ENCODE measurements at places on chromosomes 2 and 18.

- no peak for DNase-seq
Measured at GRCh38 chr18:38572554-38573111, 1007.0 kb upstream of the CELF4 start.

- DNase-seq: no peak
Measured at GRCh38 chr18:5250603-5251002, 44.9 kb downstream of the ZBTB14 start.

DNA sequence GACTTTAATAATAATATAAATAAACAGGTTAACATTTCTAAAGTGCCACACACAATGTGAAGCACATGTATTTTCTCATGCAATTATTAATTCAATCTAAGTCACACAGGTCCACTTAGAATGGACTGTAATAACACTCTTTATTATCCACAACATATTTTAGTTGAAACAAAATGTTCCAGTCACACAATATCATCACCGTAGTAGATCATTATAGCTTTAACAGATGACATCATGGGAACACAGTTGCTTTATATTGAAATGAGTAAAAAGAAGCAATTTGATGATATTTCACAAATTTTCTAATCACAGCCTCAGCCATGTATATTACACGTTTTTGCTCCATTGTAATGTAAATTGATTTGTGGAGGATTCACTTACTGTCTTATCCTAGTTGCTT, 266.3 kb downstream of the MEIS1 start:
- no peak for DNase-seq

- DNase-seq: no peak
Measured at GRCh38 chr2:11069566-11070185, 85.6 kb upstream of the SLC66A3 start.

DNA sequence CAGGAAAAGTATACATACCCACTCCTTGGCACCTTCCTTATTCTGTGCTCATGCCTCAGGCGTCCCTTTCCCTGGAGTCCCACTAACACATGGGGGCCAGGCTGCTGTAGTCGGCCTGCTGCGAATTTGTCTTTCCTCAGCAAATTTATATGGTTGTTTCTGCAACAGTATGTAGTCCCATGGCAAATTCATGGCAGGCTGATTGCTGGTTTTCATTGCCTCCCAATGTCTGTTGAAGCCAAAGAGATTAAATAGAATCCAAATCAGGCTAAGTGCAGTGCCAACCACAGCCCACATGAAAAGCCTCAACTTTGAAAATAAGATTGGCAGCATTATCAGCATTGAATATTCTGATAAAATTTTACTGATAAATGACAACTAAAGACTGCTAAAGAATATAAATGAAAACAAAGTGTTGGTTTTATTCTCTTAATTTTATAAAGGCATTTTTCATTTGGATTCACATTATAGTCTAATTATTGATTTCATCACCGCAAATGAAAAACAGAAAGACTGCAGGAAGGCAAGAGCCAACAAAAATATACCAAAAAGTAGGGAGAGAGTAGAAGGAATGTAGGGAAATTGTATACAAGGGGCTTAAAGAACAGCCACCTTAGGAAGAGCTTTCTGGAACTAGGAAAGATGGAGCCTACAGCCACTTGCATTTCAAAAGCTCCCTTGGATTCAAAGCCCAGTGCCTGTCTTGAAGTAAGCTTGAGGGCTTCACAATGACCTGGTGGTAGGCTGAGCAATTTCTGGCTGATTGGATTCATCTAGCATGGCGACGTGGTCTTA, 283.7 kb upstream of the MMADHC start:
- DNase-seq: no peak

GRCh38 chr18:9304388-9305070, 30.0 kb upstream of the TWSG1 start:
- no peak for DNase-seq

DNA sequence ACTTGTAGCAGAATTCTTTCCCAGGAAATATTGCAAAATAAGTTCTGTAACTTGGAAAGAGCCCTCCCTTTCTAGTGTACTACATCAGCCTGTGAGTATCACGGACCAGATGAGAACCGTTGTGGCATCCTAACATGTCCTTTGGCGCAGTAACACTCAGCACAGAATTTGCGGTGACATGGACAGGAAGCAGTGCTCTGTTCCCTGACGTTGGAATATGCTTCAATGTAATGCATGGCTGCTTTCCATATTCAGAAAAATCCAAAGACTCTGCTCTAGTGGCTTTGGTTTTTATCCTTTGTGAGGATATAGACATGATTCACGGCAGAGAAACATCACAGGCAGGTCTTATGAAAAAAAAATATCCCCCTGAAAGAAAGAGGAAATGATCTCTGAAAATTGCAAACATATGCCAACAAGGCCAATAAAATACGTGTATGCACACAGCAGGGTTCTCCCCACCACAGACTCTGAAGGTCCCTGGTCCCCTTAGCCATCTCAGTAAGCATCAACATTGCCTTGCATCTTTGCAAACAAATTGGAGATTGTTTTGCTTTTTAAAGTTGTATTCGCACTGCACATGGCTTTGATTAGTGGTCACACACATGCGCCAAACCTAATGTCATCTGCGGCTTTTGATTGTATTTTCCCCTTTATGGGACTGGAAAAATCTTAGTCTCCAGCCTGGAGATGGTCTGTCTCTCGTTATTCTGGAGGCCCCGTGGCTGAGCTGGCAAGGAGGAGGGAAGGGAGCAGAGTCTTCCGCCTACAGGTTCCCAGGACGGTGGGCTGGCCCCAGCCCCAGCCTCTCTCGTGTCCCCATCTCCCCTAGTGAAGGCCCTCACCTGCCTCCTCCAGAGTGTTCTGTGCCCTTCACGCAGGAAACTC, 122.9 kb downstream of the COPS8 start:
- DNase-seq: peak; percentile 71

- no peak for DNase-seq
Measured at GRCh38 chr18:53458944-53459580, 765.4 kb downstream of the MBD2 start.

- DNase-seq: no peak
Measured at GRCh38 chr2:136051725-136052048, 66.3 kb upstream of the DARS1 start.

DNA sequence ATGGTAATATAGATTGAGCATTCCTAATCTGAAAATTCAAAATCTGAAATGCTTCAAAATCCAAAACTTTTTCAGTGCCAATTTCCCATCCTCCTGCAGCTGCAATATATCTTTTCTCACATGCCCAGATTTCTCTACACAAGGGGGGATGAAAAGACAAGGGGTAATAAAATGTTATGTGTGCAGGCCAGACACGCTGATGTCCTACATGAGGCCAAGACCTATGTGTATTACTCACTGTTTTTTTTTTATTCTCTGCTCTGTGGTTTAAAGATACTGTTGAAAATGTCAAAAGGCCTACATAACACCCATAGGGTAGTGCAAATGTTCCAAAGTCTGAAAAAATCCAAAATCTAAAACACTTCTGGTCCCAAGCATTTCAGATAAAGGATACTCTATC, 41.2 kb upstream of the CWC22 start:
- DNase-seq: no peak

GRCh38 chr2:201448701-201449100, 2.6 kb downstream of the TRAK2 start:
- DNase-seq: no peak

DNA sequence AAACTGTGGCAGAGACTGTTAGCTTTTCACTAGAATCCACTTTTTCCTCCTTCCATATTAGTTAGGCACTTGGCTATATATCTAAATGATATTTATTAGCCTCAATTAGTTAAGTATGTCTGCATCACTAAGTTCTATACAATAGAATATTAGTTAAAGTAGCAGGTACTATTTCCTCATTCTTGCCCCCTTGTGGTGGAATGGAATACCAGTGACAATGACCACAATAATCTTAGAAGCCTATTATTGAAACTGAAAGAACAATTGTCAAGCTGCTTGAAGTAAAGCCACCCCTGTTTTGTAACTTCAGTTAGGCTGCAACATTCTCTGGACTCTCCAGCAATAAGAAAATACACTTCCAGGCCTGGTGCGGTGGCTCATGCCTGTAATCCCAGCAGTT, 476.3 kb upstream of the VWC2L start:
- DNase-seq: peak; percentile 17

DNA sequence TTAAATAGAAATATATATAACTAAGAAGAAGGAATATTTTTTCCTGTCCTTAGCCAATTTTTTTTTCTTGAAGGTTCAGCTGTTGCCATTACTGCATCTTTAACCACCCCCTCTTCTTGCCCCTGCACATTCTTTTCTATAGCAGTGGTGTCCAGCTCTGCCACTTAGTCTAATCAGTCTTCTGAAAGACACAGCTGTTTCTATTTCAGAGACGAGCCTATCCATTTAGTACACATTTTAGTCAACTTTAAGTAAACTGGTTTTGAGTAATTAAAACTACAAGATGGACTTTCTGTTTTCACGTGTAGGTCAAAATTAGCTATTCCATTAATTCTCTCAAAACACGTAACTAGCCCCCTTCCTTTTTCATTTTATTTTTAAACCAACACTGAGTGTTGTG, 21.0 kb downstream of the SPOPL start:
- DNase-seq: no peak

GRCh38 chr2:27441958-27442919, at the start of gene KRTCAP3:
Gene KRTCAP3 (plus strand): TSS chr2:27442381. CDS start chr2:27442413, 32 bp downstream.
- DNase-seq: no peak

DNA sequence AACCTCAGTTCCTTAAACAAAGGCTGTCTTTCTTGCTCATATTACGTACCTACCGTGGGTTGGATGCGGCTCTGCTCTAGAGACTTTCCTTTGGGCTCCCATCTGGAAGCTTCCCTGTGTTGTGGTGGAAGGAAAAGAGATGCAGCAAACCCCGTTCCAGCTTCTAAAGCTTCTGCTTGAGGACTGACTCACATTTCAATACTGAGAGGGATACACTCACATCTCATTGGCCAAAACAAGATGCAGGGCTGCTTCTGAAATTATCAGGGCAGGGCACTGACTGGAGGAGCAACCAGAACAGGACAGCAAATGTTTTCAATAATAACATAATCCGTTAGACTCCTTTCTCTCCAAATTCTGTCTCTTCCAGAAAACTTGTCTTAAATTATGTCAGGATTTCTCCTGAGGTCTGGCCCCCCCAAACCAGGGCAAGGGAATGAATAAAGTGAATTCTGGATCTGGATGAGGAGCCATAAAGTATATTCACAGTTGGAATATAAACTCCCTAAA, 4.5 kb upstream of the MYO5B start:
- no peak for DNase-seq

DNA sequence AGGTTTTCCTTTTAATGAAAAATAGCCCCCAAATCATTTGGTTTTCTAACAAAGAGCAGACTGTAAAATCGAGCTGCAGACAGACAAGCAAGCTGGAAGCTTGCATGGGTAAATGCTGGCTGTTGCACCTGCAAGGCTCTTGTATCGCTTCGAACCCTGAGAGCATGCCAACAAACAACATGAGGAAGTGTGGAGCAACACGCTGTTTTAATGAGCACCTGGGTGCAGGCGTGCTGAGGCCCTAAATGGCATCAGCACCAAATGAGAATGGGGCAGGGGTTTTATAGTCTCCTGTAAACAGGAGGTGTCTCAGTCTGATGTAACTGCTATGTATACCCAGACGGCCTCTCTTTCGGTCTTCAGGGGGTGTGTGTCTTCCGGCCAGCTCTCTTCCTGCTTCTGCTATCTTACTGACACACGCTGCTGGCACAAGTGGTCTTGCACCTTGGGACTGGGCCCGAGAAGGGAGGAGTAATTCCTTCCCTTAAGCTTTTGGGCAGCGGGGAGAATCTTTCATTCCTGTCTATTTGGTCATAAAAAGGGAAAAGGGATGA, 31.9 kb upstream of the CDH2 start:
- no peak for DNase-seq

- peak; percentile 99 for DNase-seq
Measured at GRCh38 chr2:42047488-42048298, at the start of gene PKDCC. Gene PKDCC (plus strand): TSS chr2:42048021. CDS start chr2:42048200, 179 bp downstream.

DNA sequence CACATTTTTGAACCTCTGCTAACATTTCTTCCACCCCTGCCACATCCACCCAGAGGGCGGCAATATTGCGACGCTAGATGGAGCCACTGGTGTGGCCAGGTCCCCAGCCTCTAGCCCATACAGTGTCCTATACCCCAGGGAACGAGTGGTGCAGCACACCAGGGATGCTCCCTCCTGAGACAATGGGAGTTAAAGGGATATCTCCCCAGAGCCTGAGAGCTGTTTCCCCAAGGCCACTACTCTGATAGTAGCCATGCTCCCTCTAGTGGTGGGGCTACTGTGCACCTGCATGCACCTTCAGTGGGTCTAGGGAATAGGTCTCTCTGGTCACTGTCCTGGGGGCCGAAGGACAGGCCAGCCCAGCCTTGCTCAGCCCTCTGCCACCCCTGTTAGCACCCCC, 336.4 kb upstream of the FSHR start:
- DNase-seq: peak; percentile 4

GRCh38 chr2:6493266-6493665, 372.4 kb downstream of the CMPK2 start:
- no peak for DNase-seq

DNA sequence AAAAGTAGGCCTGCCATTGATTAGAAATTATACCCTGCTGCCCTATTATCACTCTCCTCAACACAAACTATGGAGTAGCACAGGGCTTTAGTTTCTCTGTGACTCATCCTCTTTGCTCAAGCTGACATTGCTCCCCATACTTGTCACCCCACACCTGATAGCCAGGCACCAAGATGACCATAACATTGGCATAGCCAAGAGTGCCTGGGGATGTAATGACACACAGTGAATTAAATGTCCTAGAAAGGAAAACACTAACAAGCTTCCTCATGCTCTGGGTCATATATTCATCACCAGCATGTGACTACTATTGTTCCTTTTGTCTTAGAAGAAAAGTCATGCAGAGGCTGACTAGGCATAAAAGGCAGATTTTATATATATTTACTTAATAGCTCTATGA, 137.8 kb upstream of the RND3 start:
- DNase-seq: no peak

GRCh38 chr2:36819095-36819711, 122.7 kb downstream of the VIT start:
- DNase-seq: no peak

DNA sequence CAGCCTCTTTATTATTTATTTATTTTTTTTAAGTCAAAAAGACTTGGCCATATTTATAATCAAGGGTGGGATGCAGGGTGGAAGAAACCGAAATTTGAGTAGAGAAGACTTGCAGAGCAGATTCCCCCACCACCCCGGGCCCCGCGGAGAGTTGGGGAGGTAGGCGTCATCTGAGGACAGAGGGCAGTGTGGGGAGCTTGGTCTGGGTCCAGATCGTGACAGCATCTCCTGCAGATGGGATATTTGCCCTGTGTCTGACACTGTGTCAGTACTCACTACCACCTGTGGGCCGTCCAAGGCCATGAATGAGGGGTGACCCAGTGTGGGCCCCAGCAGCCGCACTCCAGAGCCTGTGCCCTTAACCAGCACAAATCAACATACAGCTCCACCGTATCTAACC, 10.5 kb upstream of the PRELID3A start:
- no peak for DNase-seq

- no peak for DNase-seq
Measured at GRCh38 chr2:237012577-237013267, 73.0 kb upstream of the COPS8 start.

- no peak for DNase-seq
Measured at GRCh38 chr2:38163006-38163405, 87.1 kb upstream of the CYP1B1 start.
